ENCODE measurements at places on chromosomes 5 and 9.

- H3K27me3 ChIP-seq: no peaks in the 10 kb centered on the region
- H3K27ac ChIP-seq: no peak overlapping the region
- H3K4me1 ChIP-seq: peaks cover 31% of the 10 kb centered on the region
Measured at GRCh38 chr9:87531370-87532295, 34.0 kb downstream of the DAPK1 start.

GRCh38 chr5:130715541-130715940, 449.5 kb downstream of the HINT1 start:
- no peaks in the 10 kb centered on the region for H3K4me1 ChIP-seq
- H3K36me3 ChIP-seq: no peaks in the 10 kb centered on the region
- H3K4me3 ChIP-seq: no peak overlapping the region
- H3K27ac ChIP-seq: no peak overlapping the region
- H3K27me3 ChIP-seq: peaks cover 5% of the 10 kb centered on the region

DNA sequence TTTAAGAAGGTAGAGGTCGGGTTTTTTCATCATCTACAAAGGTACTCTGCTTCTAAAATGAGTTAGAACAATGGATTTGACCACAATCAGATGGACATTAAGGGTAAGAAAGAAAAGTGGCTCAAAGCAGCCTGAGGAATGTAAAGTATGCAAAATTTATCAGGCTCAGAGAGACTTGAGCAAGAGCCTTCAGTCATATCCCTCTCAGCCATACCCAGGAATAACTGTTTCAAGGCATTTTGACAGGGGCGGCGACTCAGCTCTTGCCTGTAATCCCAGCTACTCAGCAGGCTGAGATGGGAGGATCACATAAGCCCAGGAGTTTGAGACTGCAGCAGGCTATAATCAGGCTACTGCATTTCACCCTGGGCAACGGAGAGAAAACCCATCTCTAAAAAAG, 38.8 kb upstream of the ANXA2R start:
- no peaks in the 10 kb centered on the region for H3K27me3 ChIP-seq
- H3K4me3 ChIP-seq: no peak overlapping the region
- H3K27ac ChIP-seq: no peak overlapping the region

DNA sequence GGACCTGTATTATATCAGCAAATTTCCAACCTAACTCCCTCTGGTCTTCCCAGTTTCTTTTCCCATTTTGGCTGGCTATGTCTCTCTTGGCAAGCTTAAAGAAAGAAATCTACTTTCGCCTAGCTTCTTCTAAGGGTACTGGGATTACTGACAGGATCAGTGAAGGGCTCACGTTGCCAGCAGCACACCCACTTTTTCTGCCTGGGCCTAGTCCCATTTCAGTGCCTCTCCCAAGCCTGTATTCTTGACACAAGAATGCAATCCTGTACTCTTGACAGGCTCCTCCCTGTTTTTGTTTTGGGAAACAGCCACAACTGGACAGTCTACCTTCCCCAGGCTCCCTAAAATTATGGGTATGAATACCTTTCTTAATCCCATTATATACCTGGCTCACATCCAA, 170.5 kb downstream of the EPB41L4A start:
- no peaks in the 10 kb centered on the region for H3K27me3 ChIP-seq
- no peaks in the 10 kb centered on the region for H3K4me1 ChIP-seq
- DNase-seq: no peak
- H3K27ac ChIP-seq: no peak overlapping the region
- no peak overlapping the region for H3K4me3 ChIP-seq

- H3K27ac ChIP-seq: no peak overlapping the region
- no peaks in the 10 kb centered on the region for H3K36me3 ChIP-seq
- H3K4me1 ChIP-seq: no peaks in the 10 kb centered on the region
- DNase-seq: peak; percentile 20
- H3K4me3 ChIP-seq: no peak overlapping the region
Measured at GRCh38 chr9:126001581-126002225, 254.5 kb downstream of the PBX3 start.
